ENCODE measurements at places on chromosomes 12 and 14. TPM values are rescaled to one million over a fixed set of nuclear protein-coding genes. Genes with fewer than 3 reads are reported as not detected.

DNA sequence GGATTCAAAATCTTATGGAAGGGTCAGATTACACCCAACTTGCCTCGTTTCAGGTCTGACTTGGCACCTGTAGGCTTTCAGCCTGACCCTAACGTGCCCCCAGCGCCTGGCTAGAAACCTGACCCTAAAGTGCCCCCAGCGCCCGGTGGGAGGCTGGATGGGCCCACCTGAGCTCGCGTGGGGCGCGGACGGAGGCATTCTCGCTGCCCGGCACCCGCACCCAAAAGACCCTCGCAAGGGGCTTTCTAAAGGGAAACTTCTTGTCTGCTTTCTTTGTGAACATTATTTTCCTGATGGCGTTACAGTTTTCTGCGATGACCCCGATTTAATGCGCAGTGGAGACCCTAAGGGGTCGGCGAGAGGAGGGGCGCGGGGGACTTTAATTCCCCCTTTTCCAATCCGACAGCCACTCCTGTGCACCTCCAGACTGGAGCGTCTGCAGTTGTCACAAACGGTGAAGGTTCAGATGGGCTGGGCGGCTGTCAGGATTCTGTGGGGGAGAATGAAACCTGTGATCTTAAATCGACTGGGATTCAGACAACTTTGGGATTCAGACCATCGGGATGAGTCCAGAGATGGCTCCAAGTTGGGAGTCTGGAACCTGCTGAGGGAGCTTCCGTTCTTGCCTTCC is 751 bp upstream of the HRK start:
- no peak for DNase-seq

Gene CFAP54
- polyA plus RNA-seq, result 3.2 TPM

DNA sequence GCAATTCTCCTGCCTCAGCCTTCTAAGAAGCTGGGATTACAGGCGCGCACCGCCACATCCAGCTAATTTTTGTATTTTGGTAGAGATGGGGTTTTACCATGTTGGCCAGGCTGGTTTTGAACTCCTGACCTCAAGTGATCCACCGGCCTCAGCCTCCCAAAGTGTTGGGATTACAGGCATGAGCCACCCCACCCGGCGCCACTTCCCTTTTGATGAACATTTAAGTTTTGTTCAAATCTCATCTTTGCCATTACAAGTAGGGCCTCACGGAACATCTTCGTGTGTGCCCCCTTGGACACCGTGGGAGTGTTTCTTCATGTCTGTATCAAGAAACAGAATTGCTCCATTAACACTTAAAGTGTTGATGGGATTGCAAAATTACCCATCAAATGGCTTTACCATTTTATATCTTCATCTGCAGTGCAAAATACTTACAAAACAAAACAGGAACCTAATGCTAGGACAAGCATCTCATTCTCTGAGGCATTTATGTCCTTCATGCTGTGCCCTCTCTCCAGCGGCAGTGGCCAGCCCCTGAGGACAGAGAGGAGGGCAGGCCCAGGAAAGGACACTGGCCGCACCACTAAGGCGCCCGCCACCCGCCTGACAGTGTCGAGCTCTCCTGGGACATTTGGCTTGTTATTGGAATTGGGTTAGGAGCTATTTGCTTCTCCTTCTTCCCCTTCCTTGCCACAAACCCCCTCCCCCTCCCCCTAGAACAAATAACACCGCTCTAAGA is 61.7 kb downstream of the RFX4 start:
- DNase-seq, result no peak

Gene HOXC13
- not detected for polyA plus RNA-seq

DNA sequence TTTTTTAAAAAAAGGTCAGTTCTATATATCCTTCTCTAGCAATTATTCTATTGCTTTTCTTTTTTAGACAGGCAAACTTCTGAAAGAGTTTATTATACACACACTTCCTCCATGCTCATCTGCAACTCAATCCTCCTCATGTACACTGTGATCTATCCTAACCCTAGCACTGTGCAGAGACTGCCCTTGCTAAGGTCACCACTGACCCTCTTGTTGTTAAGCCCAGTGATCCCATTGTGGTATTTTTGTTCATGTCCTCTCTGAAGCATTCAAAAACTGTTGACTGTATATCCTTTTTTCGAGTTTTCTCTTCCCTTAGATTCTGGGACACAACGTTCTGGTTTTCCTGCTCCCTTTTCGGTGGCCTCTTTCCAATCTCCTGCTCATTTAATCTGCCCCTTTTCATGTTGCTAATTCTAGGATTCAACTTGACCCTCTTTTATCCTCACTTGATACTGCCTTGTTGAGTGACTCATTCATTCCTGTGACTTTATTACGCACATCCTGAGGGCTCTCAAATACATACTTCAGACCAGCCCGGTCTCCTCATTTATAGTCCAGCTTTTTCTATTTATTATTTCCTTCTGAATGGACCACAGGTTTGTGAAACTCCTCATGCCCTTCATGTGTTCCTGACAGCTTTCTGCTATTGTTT is 53.9 kb upstream of the PTPRB start:
- no peak for DNase-seq
